ENCODE measurements at places on chromosomes 7 and 10.

- no peak for DNase-seq
Observed at GRCh38 chr7:138902161-138902560, 79.0 kb downstream of the KIAA1549 start.

DNA sequence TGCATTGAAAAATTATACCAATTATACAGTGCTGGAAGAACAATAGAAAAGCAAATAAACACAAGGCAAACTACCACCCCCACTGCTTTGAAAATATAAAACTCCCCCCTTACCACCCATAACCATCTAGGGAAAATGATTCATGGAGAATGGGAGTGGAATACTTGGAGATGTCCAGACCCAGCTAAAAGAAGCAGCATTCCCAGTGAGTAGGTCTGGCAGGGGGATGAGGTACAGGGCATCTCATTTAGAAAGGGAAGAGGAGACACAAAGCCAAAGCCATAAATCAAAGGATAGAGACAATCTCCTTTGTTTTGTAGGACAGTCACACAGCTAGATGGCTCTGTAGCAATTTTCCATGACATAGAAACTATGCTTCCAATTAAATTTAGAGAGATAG, 36.0 kb upstream of the DGKI start:
- DNase-seq, result no peak

- DNase-seq, result peak; percentile 88
Observed at GRCh38 chr7:151341357-151342101, at the start of gene NUB1. Gene NUB1, plus strand, starts transcription at chr7:151341812. Its CDS starts 3,538 bp downstream, at chr7:151345350.

GRCh38 chr7:132519936-132520335, 56.3 kb downstream of the PLXNA4 start:
- no peak for DNase-seq
